CD4-positive, alpha-beta T cell treated with Interleukin-2 at 100 ng/mL for 4 hours (primary cell): ENCODE measurements at places on chromosomes 3 and 15.
A peak's percentile ranks its signal among the peaks of the same experiment; 100 is the strongest.

DNA sequence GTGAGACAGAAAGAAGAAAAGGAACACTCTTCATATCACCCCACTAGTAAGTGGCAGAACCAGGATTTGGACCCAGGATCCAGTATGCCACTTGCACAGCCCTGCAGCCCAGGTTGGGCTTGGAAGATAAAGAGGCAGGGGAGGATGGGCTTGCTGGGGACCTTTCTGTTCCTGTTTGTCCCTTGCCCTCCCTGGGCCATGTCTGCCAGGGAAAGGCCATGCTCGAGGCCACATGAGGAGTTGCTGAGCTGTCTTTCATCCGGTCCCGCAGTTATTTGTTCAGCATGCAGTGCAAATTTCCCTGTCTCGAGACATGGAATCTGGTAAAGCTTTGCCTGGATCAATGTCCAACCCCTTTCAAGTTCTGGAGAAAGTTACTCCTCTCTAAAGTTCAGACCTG, 116.0 kb upstream of the MRPS22 start:
- DNase-seq = no peak

- DNase-seq = no peak
Observed at GRCh38 chr15:25391971-25392721, 46.7 kb downstream of the UBE3A start.

GRCh38 chr3:78368636-78369345, 1328.9 kb downstream of the ROBO2 start:
- no peak for DNase-seq

DNA sequence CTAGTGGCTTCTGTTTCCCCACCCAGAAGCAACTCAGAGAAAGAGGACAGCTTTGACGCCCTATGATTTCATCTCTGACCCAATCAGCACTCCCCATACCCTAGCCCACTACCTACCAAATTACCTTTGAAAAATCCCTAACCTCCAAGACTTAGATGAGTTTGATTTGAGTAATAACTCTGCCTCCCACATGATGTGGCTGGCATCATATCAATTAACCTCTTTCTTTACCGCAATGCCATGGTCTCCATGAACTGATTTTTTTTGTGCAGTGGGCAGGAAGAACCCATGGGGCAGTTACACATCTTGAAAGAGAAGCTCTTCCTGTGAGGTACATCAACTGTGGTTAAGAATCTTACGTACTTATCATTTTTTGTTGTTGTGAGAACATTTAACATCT, 25.5 kb upstream of the APOD start:
- DNase-seq = peak; percentile 38

DNA sequence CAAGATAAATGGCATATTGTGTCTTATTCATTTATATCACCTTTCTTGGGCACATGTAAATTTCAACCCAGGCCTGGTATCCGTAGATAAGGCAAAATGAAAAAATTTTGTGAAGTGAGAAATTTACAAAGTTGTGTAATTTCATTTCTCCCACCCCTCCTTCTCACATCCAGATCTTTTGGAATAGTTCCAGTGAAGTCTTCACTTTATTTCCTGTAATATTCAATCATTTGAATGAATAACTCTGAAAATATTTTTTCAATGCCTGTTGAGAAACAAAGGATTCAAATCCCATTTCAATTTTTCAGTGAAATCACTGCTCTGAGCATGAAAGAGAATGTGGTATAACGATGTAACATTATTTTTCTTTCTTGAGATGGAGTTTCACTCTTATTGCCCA, 53.4 kb downstream of the BTLA start:
- no peak for DNase-seq

- DNase-seq = no peak
Observed at GRCh38 chr3:110423276-110423675, 648.3 kb upstream of the NECTIN3 start.

DNA sequence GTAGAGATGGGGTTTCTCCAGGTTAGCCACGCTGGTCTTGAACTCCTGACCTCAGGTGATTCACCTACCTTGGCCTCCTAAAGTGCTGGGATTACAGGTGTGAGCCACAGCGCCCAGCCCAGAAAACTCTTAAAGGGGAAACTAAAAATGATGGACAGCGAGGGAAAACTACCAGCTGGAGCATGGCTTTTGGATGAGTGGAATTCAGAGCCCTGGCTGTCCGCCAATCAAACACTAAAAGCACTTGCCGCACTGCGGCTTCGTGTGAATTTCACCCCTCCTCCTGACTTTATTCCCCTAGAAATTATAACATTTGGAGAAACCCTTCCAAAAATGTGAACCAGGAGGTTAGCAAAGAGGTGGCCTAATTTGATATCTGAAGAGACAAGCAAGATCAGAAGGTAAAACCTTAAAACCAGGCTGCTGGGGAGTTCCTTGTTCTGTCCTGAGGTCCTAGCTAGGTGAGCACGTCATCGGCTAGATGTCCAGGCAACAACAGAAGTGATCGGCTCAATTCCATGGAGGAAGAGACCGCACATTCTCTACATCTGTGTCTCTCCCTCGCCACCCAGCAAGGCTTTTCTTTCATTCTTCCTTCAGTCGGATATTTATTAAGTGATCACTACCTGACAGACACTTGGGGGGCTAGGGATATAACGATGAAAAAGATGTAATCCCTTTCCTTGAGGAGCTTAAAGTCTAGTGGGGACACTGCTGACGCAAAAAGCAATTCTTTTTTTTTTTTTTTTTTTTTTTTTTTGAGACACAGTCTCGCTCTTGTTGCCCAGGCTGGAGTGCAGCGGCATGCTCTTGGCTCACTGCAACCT, 1.7 kb downstream of the TM4SF19 start:
- DNase-seq = no peak

DNA sequence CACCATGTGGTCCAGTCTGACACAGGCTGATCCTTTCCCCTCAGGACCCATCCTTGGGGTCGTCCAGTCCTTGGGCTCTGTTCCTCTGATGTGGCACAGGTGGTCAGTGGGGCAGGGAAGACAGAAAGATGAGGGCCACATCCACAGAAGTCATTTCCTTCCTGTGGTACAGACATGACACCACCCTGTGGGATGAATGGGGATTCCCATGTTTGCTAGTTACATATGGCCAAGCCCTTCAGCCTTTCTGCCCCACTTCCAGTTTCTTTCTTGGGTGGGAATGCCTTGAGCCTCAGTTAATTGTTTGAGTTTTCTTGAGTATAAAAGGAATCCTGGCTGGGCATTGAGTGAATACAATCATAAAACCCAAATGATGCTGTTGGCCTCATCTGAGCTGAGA, 284.7 kb upstream of the CTDSPL start:
- no peak for DNase-seq

DNA sequence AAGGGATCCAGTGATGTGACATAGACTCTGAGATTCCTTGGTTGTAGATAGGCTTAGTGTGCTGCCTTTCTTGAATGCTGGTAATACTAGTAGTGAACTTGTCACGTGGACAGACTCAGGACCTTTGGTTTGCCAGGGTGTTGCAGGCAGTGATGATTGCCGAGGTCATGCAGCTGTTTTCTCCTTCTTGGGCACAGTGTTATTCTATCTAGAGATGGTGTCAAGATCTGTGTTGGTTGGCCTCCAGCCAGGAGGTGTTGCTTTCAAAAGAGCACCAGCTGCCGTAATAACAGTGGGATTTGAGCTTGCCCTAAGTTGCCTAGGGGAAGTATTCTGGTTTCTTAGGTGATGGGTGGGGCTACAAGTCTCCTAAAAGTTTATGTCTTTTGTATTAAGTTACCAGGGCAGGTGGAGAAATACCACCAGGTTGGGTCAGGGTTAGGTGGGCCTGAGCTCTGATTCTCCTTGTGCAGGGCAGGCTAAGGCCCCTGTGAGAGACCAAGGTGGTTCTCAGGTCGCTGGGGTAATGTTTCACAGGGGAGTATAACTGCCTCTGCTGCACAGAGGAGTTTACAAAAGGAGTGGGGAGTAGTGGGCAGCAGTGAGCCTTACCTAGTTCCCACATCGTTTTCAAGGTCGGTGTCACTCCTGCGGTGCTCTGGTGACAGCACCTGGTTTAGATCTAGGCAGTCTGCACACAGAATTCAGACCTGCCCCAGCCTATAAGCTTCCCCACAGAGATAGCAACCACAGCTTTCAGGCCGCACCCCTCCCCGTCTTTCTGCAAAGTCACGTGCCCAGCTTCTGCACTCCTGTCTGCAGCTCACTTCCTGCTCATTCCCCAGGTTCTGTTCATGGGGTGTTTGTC, 350.3 kb downstream of the DOCK3 start:
- peak; percentile 79 for DNase-seq

DNA sequence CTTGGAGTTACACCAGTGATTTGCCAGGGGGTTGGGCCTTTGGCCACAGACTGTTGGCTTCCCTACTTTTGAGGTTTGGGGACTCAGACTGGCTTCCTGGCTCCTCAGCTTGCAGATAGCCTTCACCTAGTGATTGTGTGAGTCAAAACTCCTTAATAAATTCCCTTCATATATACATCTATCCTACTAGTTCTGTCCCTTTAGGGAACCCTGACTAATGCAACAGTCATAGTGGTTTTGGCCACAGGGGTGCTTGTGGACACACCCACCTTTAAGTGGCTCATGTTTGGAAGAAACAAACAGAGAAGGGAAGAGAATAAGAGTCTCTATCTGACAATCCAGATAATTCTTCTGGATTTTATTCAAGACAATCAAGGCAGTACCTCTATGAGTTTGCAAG, 457.7 kb downstream of the EPHA3 start:
- no peak for DNase-seq

DNA sequence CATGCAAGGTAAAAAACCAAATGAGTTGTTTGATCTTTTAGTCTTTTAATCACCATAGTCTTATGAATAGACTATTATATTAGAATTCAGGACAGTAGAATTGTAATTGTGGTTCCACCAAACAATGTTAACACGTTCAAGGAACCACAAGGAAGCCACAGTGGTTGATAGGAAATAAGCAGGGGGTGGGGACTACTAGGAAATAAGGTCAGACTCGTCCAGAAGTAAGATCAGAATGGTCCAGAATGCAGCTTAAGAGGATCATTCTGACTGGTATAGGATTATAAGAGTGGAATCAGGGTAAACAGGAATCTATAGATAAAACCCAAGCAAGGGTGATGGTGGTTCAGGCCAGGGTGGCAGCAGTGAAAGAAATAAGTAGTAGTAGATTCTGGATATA, 7.5 kb downstream of the MYNN start:
- no peak for DNase-seq

DNA sequence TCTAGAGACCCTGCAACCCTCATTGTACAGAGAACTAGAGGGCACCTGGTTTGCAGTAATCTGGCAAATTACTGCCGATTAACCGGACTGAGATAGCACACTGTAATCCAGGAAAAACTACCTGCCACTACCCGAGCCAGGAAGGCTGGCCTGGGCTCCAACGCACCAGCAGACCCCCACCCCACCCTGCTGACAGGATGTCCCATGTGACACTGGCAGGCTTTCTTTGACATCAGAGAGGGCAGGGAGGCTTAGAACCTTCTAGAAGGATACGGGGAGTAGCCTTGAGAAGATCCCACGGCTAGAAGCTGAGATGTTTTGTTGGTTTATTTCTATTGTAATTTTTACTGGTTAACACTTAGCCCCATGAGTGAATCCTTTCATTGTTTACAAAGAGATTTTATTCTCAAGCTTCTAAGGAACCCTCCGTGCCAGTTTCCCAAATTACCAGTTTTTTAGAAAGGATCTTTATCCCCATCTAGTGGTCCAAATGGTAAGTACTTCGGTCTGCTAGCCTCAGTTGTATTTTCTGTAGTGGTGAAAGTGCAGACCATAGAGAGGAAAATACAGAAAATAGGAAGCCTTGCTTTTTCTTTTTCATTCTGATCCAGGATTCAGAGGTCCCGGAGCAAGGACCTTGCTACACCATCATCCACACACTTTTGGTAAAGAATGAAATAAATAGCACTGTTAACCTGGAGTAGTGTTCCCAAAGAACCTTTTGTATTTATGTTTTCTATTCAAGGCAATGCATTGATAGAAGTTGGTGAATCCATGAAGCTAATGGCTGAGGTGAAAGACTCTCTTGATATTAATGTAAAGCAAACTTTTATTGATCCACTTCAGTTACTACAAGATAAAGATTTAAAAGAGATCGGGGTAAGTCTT, 81.9 kb upstream of the ADAMTSL3 start:
- no peak for DNase-seq

DNA sequence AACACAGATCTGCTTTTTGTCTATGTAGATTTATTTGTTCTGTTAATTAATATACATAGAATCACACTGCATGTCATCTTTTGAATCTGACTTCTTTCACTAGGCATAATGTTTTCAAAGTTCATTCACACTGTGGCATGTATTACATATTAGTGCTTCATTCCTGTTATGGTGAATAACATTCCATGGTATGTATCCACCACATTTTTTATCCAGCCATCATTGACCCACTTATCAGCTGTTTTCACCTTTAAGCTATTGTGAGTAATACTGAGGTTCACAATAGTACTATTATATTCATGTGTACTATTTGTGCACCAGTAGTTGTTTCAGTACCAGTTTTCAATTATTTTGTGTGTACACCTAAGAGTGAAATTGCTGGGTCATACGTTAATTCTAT, 230.6 kb upstream of the CNTN3 start:
- no peak for DNase-seq

DNA sequence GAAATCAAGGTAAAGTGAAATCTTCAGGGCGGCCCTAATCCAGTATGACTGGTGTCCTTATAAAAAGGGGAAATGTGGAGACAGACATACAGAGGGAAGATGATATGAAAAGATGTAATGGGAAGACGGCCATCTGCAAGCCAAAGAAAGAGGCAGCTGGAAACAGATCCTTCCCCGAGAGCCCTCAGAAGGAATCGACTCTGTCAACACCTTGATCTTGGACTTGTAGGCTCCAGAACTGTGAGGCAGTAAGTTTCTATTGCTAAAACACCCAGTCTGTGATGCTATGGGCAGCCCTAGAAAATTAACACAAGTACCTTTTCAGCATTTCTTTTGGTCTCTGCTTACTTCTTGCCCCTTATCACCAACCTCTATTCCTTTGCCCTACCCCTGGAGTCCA, 174.7 kb upstream of the TPM1 start:
- DNase-seq = no peak

GRCh38 chr15:40241269-40242212, 2.7 kb downstream of the PAK6 start:
- no peak for DNase-seq

DNA sequence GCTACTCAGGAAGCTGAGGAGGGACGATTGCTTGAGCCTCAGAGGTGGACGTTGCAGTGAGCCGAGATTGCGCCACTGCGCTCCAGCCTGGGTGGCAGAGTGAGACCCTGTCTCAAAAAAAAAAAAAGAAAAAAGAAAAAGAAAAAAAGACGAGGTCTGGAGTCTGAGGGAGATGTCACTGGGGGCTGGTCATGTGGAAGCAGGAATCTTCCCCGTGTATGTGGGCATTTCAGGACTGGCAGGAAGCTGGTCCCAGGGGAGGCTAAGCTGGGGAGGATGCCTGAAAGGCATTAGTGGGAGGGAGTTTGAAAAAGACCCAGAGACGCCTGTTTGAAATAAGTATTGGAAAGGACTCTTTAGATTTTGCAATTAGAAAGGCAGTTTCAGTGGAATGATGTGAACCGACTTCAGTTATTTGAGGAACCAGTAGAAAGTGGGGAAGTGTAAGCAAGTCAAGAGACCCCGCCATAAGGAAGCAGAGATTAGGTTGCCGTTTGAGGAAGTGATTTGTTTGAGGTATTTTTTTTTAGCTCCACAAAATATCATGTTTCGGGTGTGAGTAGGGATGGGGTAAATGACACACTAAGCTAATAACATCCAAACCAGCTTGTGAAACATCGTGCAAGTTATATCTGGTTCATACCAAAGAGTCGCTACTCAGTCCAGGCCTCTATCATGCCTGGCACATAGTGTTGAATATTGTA, 55.5 kb downstream of the ST6GAL1 start:
- DNase-seq = no peak

- DNase-seq = no peak
Observed at GRCh38 chr15:80343554-80343992, 60.6 kb upstream of the ARNT2 start.
